ENCODE measurements at places on chromosomes 6 and 20.

DNA sequence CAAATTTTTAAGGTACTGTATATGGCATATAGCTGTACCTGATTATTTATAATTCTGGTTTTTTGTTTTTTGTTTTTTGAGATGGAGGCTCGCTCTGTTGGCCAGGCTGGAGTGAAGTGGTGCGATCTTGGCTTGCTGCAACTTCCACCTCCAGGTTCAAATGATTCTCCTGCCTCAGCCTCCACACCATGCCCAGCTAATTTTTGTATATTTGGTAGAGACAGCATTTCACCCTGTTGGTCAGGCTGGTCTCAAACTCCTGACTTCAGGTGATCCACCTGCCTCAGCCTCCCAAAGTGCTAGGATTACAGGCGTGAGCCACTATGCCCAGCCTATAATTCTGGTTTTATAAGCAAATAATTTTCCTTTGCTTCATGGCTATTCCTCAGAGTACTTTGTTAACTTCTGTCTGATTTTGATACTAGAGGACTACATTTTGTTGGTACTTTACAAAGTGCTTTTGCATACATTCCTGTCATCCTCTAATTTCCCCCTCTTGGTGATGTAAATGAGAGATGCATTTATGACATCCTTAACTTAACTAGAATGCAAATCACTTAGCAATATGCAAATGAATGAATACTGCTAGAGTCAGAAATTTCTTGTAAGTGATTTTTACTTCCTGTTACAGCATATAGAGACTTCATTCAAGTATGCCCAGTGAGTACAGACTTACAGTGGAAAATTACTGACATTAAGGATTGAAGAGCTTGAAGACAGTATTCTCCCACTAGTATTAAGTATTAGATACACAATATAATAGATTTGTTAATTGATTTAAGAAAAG lies 35.7 kb upstream of the ARID1B start:
- no peaks in the 10 kb centered on the region for H3K4me1 ChIP-seq
- H3K27me3 ChIP-seq, result no peaks in the 10 kb centered on the region
- DNase-seq, result no peak
- no peak overlapping the region for H3K4me3 ChIP-seq
- no peaks in the 10 kb centered on the region for H3K36me3 ChIP-seq

GRCh38 chr6:157667211-157668008 lies 155.6 kb upstream of the SNX9 start:
- no peak overlapping the region for H3K4me3 ChIP-seq
- peak; percentile 61 for DNase-seq
- no peaks in the 10 kb centered on the region for H3K27me3 ChIP-seq
- no peaks in the 10 kb centered on the region for H3K4me1 ChIP-seq

DNA sequence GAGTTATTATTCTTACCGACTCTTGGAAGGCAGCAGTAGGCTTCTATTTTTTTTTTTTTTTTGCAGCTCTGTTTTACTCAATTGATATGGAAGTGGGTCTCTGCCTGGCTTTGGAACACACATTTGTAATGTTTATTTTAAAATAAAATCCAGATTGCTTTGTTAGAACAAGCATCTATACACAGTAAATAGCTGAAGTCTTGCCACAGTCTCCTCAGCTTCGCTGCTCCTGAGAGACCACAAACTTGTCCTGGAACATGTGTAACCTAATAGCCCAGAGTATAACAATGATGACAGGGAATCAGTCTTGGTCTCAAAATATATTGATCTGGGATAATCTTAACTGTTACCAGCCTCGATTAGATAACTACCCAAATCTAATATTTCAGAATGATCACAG lies 299.8 kb upstream of the NOX3 start:
- no peak overlapping the region for H3K4me3 ChIP-seq
- H3K36me3 ChIP-seq, result no peaks in the 10 kb centered on the region
- no peak for DNase-seq
- no peak overlapping the region for H3K27ac ChIP-seq
- no peaks in the 10 kb centered on the region for H3K4me1 ChIP-seq

GRCh38 chr6:6842291-6842690 lies 253.8 kb downstream of the LY86 start:
- H3K27ac ChIP-seq, result no peak overlapping the region
- no peaks in the 10 kb centered on the region for H3K27me3 ChIP-seq

DNA sequence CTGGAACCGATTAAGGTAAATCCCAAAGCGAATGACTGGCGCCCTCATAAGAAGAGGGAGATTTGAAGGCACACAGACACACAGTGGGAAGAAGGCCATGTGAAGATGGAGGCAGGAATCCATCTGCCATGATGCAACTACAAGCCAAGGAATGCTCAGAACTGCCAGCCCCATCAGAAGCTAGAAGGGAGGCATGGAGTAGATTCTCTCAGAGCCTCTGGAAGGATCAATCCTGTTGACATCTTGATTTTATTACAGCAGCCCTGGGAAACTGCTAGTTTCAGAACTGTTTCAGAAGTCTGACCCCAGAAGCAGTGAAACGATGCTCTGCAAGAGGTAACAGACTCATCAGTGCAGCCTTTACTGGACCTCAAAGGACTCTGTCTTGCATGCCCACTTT lies 103.5 kb upstream of the GPR6 start:
- no peak for DNase-seq
- H3K36me3 ChIP-seq, result no peaks in the 10 kb centered on the region
- H3K4me3 ChIP-seq, result no peak overlapping the region
- H3K27me3 ChIP-seq, result no peaks in the 10 kb centered on the region
- H3K4me1 ChIP-seq, result no peaks in the 10 kb centered on the region

GRCh38 chr6:23176883-23177282 lies 607.5 kb downstream of the HDGFL1 start:
- DNase-seq, result no peak
- no peaks in the 10 kb centered on the region for H3K36me3 ChIP-seq
- no peak overlapping the region for H3K27ac ChIP-seq
- H3K4me1 ChIP-seq, result no peaks in the 10 kb centered on the region

Data from right lobe of liver (tissue), 6 donors.